ENCODE measurements at places on chromosomes 16 and 17. TPM values are rescaled to one million over a fixed set of nuclear protein-coding genes. Genes with fewer than 3 reads are reported as not detected.
A peak's percentile ranks its signal among the peaks of the same experiment; 100 is the strongest.

MRC2 gene
- total RNA-seq, result 4.0 TPM

KRT33B gene
- total RNA-seq, result not detected

ITFG1 gene
- 34.7 TPM for total RNA-seq

DNA sequence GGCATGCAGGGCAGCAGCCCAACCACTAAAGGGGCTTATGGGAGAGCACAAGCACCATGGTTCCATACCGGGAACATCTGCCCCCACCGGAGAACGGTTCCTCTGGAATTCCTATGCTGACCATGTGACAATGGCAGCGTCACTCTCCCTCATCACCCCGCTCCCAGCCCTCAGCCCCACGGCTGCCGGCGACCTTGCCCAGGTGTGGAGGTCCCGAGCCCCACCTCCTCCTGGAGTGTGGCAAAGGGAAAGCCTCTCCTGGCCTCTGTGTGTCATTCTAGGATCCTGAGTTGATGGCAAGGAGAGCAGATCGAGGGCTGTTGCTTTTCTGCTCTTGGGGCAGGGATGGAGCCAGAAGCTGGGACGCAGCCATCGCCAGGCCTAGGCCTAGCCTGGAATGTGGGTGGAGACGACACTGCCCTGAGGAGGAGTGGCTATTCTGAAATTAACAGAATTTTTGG, 17.8 kb upstream of the RNPS1 start:
- DNase-seq, result no peak

SDK2 gene
- 10.5 TPM for total RNA-seq

DNAI2 gene
- 1.2 TPM for total RNA-seq

DNA sequence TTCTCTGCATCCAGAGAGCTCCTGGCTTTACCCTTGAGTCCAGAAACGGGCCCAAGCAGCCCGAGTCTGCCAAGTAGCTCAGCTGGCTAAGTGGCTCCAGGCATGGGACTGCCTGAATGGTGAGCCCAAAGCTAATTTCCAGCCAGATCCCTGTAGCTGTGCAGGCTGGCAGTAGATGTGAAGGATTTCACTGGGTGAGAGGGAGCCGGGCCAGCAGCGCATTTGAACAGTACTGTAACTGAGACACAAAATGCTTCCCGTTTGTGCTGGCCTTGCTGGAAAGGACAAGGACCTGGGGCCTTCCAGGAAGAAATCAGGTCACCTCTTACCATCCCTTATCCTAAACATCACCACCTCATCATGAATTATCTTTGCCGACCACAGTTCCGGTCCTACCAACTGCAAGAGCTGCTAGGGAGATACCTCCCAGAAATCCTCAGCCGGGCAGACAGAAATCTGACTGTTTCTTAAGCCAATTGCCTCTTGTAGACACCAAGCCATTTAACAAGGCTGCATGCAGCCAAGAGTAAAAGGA, 3.7 kb downstream of the TIMP2 start:
- DNase-seq, result no peak

DNA sequence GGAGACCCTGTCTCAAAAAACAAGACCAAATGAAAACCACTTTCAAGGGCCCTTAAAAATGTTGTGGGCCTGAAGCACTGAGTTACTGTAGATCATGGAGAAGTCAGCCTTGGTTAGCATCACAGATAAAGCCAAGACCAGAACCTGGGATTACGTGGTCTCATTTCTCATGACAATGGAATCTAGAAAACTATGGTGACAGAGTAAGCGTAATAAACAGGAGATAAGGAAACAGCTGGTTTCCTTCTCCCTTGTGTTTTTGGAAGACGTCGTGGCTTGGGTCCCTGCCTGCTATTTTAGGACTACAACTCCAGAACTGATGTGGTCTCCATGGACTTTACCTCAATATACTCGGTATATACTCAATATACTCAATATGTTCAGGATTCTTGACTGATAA, 180.7 kb upstream of the ZFHX3 start:
- no peak for DNase-seq

- DNase-seq, result no peak
These were observed 22.6 kb upstream of the KIFC3 start for GRCh38 chr16:57824888-57825287.

CACNG4 gene
- not detected for total RNA-seq

CRHR1 gene
- total RNA-seq, result not detected

LSM12 gene
- total RNA-seq, result 59.3 TPM

DNA sequence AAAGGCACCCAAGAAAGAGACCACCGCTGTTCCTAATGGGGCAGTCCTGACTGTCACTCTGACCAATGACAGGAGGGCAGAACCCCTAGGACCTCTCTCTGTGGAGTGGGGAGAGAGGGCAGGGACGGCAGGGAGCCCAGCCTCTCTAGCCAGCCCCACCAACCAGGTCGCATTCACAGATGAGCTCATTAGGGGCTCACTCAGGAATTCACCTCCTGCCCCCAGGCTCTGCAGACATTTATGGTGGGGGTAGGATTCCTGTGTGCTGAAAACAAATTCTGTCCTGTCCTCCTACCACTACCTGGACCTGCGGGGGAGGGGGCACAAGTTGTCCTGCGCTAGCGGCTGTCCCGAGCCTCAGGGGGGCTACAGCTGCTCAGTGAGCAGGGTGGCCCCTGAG, 27.7 kb upstream of the GPRC5C start:
- DNase-seq, result no peak

YBX2 gene
- 0.83 TPM for total RNA-seq

DNA sequence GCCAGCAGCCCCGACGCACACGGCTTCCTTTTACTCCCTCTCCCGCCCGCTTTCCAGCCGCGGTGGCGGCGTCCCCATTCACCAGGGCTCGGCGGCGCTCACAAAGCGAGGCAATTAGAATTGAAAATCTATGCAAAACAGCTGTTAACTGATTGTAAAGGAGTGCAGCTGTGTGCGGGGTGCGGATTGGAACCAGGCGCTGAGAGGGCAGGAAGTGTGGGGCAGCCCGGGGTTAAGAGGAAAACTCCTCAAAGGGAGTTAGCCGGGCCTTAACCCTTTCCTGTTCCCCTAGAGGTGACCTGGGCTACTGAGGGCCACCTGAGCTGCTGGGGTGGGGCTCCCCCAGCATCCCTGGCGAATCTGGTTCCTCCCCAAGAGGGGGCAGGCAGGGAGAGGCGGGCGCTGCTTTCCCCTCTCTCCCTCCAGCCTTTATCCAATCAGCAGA, 5.8 kb upstream of the GSE1 start:
- no peak for DNase-seq

- DNase-seq, result no peak
These were observed 14.6 kb downstream of the BBS2 start for GRCh38 chr16:56505181-56505580.

DNA sequence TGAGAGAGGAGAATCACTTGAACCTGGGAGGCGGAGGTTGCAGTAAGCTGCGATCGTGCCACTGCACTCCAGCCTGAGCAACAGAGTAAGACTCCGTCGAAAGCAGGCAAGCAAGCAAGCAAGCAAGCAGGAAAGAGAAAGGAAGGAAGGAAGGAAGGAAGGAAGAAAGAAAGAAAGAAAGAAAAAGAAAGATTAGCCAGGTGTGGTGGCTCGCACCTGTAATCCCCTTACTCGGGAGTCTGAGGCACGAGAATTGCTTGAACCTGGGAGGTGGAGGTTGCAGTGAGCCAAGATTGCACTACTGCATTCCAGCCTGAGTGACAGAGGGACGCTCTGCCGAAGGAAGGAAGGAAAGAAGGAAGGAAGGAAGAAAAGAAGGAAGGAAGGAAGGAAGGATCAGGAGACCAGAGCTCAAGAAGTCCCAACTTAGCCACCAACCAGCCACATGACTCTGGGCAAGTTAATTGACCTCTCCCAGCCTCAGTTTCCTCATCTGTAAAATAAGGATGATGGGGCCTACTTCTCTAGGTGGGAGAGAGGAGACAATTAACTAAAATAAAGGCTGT, 6.5 kb downstream of the GFAP start:
- DNase-seq, result no peak

DNA sequence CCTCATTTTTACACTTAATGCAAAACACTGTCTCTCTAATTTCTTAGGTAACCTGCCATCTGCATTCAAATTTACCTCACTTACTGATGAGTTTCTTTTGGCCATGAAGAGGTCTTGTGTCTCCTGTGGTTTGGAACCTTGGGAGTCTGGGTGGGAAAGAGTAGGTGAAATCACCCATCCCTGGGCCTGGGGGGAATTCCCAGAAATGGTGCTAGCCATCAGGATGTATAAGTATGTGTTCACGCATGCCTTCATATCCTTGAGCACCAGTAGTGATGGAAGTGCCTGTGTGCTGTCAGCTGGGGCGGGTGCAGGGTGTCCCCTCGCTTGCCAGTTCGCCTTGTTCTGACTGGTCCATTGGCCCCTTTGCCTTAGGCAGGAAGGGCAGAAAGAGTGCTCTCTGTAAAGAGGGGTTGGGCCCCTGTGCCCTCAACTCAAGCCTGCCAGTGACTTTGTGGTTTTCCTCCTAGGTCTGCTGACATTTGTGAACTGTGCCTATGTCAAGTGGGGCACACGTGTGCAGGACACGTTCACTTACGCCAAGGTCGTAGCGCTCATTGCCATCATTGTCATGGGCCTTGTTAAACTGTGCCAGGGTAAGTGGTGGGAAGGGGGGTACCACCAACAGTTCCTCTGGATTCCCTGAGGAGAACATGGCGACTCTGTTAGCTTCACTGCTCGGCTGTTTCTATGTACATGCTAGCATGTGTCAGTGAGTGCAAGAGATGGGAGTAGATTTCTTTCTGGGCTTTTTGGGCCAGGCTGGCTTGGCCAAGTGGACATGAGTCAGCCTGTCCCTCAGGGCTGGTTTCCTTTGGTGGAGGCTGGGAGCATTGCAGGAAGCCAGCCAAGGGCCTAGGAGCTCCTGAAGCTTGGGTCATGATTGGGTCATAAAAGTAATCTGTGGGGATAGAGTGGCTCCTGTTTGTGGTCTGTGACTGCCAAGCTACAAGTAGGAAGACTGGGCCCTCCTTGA, 23.2 kb downstream of the SLC7A6OS start:
- peak; percentile 65 for DNase-seq

GRCh38 chr17:69441179-69441578, 26.7 kb downstream of the MAP2K6 start:
- no peak for DNase-seq

SLC16A6 gene
- total RNA-seq, result 5.6 TPM

GRCh38 chr17:47931848-47932247, 9.5 kb upstream of the PNPO start:
- DNase-seq, result no peak

UNK gene
- 27.1 TPM for total RNA-seq

DNA sequence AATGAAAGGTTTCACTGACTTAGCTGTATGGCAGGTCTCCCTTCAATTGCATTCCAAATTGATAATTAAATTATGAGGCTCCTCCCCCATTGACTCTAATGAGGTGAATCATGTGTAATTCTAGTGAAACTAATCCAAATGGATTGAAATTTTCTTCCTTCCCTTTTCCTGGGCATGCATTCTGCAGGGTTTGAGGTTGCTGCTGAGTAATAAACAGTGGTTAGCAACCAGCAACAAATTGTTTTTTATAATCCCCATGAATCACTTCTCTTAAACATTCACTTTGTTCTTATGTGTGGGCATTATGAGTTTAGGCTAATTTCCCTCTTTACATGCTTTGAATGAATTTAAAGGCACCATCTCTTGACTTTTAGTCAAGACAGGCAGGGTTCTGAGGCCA, 43.4 kb downstream of the MYOCD start:
- DNase-seq, result no peak

C16orf89 gene
- not detected for total RNA-seq

- no peak for DNase-seq
These were observed 79.5 kb upstream of the DHX40 start for GRCh38 chr17:59485946-59486345.

TVP23A gene
- total RNA-seq, result not detected

DNA sequence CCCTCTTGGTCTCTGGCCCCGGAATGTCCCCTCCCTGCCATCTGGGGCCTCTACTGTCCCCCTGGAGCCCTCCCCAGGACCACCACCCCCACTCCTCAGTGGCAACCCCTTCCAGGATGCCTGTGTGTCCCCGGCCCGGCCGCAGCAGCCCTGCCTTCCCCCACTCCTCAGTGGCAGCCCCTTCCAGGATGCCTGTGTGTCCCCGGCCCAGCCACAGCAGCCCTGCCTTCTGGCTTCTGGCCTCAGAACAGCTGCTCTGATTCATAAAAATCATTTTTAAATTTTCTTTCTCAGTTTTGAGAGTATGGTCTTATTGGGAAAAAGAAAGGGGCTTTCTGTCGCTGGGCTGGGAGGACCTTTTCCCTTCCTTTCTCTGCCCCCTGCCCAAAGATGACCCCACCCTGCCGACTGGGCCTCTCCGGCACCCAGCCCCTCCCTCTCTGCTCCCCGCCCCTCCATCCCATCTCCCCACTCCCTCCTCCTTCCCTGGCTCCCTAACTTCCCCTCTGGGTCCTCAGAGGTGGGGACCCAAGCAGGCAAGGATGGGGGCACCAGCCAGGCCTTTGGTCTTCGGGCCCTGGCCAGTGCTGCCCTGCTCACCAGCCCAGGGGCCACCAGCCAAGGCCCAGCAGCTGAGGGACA, 40.5 kb downstream of the BAHCC1 start:
- no peak for DNase-seq

- no peak for DNase-seq
These were observed 6.6 kb upstream of the SETD6 start for GRCh38 chr16:58508671-58509251.

GRCh38 chr16:84629580-84629979, 11.7 kb upstream of the COTL1 start:
- no peak for DNase-seq

DPEP3 gene
- total RNA-seq, result 0.10 TPM

DNA sequence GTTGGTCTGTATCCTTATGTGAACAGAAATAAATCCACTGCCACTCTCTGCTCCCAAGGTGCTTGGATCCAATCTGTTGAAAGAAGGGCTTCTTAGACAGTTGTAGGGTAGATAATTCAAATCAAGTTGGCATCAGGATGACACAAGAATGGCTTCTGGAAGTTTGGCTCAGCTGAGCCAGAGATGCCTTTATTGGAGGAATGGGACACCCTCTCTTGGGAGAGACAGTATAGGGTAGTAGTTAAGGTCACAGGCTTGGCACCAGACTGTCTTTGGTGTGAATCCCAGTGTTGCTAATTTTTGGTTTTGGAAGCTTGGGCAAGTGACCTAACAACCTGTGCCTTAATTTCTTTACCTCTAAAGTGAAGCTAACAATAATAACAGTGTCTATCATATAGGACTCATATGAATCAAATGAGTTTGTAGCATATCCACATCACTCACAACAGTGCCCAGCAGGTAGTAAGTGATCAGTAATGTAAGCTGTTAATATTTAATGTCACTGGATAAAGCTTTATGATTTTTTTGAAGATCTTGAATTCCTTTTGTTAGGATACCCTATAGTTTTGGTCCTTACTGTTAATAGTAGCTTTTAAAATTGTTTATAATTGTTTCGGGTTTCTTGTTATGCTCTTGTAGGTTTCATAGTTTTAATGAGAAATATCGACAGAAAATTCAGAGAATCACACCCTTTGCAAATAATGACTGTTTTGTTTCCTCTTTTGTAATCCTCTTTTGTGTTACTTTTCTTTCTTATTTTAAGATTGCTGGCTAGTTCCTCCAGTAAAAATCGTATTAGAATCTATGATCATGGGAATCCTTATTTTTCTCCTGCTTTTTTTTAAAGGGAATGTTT, 19.1 kb downstream of the ZNRF1 start:
- DNase-seq, result no peak

- DNase-seq, result no peak
These were observed 31.2 kb upstream of the ENPP7 start for GRCh38 chr17:79699386-79700036.

All from activated CD4-positive, alpha-beta T cell treated with anti-CD3 and anti-CD28 coated beads, Interleukin-2, amount 10 ng/mL, durations not matched to agents 7 days and 5 days (primary cell).